ENCODE measurements at places on chromosomes 3 and 15.

- DNase-seq, result no peak
Measured at GRCh38 chr3:79005084-79005483, 762.7 kb downstream of the ROBO1 start.

GRCh38 chr3:49723296-49723627 lies 489 bp downstream of the GMPPB start:
- no peak for DNase-seq

DNA sequence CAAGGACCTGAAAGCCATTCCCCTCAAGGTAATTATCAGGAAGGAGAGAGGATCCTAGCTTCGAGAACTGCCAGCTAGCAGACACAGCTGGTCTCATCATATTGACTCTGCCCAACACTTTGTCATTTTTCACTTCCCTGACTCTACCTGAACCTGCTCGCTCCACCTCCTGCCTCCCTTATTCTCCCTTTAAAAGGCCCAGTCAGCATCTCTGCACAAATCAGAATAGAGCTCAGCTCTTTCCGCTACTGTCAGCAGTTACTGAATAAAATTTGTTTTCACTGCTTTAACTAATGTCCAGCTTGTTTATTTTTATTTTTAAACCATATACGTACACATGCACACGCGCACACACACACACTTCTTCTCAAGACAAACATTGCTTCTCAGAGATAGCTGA lies 57.2 kb upstream of the MCF2L2 start:
- DNase-seq, result no peak

DNA sequence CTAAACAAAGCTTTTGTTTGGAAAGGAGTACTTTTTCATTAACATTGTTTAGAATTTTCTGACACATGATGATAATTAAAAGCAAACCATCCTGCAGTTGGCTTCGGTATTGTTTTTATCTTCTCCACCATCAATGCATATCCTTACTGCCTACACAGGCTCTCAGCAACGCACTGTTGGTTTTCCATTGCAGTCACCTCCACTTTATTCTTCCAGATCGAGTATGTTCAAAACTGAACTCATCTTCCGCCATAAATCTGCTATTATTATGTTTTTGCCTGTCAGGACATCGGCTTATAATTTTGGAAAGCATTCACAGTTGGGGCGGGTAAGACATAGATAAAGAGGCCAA lies 589 bp upstream of the SENP5 start:
- DNase-seq, result no peak

DNA sequence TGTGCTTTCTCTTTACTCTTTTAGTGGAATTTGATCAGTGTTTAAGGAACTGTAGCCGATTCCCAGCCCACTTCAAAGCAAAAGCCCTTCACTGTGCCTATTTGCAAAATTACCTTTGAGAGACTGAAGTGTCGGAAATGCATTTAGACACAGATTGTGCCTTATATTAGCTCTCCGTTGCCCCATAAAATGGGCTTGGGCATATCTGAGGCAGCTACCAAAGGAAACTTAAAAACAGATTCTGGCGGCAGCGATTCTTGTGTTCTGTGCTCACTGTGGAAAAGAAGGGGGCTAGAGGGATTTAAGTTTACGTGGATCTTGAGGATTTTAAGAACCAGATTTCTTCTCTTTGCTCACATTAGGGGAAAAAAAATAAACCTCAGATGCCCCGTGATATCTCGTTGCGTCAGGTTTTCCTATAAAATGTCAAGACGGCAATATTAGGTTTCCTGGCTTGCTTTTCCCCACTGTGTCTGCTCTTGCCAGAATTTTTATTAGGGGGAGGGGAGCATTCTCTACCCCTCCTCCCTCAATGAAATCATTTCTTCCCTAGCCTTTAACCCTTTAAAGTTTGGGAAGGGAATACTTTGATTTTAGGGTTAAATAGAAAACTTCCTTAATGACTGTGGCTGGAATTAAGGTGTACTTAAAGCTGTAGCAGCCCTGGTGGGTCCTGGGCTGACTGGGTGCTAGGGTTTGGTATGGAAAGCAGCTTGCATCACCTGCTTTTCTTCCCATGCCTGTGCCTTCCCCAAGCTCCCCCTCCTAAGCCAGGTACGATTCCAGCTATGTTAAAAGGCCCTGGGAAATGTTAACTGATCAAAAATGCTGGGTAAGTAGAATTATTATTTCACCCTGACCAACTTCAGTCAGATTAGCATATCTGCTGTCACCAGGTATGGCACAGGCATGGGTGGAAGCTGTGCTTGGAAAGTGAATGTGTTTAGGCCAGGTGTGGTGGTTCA lies 73.8 kb downstream of the SMAD3 start:
- no peak for DNase-seq

DNA sequence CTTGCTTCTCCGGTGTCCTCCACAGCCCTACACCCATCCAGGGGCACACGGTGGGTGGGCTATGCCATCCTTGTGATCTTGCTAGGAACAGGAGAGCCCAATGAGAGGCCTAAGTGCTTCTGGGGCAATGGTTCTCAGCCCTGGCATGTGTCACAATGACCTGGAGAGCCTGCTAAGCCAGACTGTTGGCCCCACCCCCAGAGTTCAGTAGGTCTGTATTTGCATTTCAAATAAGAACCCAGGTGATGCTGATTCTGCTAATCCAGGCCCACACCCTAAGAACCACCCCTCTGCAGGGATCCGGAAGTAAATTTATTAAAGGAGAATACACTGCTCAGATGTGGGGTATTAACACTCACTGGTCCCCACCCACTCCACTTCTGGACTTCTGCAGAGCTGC lies 57.9 kb downstream of the RORA start:
- no peak for DNase-seq

All from anterior cingulate cortex (tissue), 58 donors.